ENCODE measurements at places on chromosomes 3 and 15.

DNA sequence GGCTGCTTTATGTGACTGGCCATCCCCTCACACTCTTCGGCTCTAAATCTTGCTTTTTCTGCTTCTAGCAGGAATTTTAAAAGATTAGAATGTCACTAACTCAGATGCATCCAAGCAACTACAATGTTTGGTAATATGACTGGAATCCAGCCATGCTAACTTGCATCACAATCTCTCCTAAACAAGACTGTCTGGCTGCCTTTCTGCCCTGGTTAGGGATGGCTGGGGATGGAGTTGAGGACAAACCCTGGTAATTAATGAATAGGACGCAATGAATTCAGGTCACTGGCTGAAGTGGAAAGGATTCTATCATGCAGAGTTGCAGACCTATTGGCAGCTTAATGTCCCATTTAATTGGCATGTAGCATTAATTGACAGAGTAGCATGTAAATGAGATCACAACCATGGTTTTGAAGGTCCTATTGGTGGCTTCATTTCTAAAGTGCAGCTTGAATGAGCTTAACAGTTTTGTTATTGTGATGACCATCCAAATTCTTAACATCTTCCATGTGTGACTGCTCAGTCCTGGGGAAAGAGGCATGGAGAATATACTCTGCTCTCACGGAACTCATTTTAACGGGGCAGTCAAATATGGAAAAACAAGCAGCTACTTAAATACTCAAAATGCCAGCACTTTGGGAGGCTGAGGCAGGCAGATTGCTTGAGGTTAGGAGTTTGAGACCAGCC is 21.7 kb downstream of the NMNAT3 start:
- no peak for DNase-seq

DNA sequence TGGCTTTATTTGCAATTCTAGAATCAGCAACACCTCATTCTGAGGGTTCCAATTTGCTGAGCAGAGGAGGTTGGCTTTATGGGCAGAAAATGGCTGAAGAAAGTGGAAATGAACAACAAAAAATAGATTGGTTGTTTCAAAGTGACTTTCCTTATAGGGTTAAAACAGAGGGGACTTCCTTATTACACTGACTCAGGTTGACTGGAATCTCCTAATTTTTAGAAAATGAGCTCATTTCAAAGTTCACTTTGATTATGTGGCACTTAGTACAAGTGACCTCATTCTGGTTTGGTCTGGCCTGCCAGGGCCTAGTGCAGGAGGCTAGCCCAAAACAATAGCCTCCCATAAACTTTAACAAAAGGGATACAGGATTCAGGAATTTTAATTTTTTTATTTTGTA is 41.4 kb downstream of the NFKBIZ start:
- DNase-seq: no peak

DNA sequence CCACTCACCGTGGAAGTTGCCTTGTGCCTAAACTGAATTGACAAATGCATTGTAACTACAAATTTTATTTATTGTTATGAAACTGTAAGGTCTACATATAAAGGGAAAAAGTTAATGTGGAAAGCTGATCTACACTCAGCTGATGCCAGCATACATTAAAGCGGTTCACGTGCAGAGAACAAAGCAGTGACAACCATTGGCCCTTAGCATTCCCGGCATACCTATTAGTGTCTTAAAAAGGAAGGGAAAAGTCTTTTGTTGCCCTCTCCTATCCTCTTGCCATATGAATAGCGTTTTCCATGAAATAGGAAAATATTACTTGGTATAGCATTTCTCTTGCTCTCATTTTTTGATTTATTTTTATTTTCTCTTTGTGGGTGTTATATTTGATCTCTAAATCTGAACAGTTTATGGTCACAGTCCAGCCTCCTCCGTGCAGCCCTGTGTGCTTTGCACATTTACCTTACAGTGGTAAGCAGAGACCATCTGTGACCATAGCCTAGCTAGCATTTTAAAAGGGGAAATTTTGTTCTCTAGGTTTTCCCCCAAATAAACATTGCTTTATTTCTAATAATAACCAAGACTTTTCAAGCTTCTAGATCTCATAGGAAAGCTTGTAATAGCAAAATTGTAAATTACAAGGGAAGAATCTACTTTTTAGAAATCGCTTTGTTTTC is 89.7 kb upstream of the CGNL1 start:
- DNase-seq: no peak

DNA sequence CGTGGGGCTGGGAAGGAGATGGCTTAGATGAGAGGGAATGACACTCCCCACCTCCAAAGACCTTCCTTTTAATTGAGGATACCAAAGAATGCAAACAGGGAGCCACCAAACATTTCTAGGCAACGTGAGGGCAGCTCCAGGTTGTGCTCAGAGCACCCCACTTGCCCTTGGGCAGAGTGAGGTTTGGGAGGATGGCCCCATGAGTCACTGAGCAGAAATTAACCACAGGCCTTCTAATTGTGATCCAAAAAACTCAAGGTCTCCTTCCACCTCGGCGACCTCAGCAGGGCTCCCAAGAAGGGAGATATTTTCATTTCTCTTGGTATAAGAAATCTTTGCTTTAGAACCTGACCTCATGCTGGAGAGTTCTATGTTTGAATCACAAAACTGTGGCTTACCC is 305.0 kb upstream of the TPM1 start:
- DNase-seq: no peak

DNA sequence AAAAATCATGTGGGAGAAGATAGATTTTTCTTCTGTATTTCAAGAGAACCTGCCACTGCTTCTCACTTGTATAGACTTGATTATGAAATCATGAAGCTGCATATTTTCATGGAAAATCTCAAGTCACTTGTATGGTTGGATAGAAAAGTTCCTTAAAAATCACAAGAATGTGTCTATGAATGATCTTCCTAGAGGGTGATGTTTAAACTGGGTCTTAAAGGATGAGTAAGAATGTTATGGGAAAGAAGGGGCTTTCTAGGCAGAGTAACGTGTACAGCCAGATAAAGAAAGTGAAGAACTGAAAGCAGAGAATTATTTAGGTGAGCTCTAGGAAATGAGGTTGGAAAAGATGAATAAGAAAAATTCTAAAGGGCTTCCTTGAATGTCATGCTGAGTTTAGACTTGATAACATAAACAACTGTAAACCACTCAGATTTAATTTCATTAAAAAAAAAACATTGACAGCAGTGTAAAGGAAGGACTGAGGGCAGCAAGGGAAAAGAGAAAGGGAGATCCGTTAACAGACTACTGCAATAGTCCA is 5.0 kb downstream of the CD47 start:
- no peak for DNase-seq

GRCh38 chr3:101803173-101803782 is 24.3 kb downstream of the NXPE3 start:
- no peak for DNase-seq

DNA sequence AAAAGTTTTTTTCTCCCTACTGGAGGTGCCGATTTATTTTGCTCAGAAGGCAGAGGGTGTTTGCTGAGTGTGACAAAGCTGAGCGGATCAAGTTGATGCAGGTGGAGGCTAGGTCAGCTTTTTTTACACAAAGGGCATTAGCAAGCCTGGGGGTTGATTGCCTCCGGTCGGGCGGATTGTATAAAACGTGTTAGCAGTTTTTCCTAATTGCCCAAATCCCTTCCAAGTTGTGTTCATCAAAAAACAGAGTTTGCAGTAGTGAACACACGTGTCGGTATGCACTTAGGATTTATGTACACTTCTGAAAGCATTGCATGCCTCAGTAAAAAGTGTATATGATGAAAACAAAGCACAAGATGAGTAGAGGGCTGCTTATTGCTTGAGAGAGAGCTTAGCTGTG is 2.6 kb downstream of the GPR160 start:
- no peak for DNase-seq

DNA sequence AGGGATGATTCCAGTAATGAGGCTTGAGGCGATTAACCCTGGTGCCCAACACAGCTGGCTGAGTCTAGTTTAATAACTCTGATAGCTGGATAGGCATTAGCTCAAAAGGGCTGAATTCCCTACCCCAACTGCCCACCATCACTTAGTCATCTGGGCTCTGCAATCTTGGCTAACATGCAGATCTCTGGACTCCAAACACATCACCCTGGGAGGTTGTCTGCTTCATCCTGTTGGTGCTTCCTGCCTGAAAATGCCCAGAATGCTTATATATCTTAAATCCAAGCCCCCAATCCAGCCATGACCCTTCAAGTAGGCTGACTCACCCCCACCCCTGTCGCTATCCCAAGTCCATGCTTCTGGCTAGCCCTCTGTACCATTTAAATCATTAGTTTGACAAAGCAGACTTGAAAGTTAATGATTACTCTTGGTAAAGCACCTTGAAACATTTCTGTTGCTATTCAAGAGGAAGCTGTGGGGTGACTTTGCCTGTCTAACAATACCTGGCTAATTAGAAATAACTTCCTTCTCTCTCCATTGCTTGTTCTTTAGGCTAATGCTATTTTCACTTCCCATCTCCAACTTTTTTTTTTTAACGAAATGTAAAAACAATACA is 107.0 kb upstream of the RORA start:
- no peak for DNase-seq

DNA sequence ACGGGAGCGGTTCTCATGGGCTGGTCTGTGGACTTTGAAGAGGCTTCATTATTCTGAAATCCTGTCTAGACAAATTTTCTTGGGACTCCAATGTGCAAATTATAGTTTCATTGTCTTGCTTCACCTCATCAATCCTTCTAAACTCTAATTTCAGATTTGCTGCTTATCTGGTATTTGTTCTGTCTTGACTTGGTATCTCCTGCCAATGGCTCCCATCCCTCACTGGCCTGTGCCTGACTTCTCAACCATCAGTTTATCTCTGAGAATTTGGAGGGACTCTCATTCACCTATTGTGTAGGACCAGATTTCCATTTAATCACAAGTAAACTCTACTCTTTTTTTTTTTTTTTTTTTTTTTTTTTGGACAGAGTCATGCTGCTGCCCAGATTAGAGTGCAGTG is 960.2 kb upstream of the NR2F2 start:
- no peak for DNase-seq

GRCh38 chr3:167406876-167407492 is 26.9 kb upstream of the ZBBX start:
- DNase-seq: no peak

DNA sequence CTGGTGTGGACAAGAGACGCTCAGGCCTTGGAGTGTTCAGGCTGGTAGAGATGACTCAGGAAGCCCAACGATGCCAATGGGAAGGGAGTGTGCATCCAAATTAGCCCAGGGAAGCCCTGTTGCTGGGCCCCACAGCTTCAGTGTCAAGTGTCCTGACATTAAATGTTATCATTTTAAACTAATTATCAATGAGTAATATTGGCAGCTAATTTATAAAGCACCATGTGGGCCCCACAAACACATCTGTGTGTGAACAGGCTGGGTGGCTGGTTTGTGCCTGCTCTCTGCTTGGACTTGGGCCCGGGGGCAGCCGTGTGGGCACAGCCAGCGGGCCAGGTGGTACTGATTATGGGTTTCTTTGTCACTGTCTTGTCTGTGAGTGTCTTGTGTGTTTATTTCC is 15.0 kb downstream of the FBLN2 start:
- DNase-seq: no peak

DNA sequence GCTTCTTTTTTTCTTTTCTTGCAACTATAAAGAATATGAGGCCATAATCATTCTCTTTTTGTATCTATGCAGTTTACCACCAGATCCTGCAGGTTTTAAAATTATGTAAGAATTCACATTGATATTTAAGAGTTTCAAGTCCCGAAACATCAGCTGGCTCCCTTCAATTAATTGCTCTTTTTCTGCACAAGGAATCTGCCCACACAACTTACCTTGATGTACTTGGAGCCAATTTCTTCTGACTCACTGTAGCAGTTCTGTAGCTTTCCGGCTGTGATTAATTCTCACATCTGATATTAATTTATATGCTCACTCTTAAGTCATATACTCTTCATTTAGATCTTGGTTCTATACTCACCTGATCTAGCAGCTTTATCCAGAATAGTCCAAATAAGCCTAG is 781.8 kb downstream of the CADM2 start:
- DNase-seq: no peak

DNA sequence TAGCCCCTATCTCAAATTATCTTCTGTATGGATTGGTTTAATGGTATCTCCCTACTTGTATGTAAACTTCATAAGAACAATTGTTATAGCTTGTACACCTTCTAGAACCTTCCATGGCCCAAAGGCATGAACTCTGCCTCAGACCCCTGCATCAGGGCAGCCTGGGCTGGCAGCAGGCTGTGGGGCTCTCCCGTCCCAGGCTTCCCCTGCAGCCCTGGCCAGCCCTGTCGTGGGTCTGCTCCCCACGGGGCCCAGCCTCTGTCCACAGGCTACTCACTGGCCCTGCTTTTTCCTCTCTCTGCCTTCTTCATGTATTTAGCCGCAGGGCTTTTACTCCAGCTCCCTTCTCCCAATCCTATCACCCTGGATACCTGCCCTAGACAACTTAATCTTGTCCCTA is 4.4 kb downstream of the SCN5A start:
- DNase-seq: no peak

GRCh38 chr15:87626860-87627259 is 629.7 kb downstream of the NTRK3 start:
- no peak for DNase-seq

- DNase-seq: no peak
Observed at GRCh38 chr3:46516521-46516920, 18.7 kb downstream of the RTP3 start.

- no peak for DNase-seq
Observed at GRCh38 chr3:38829404-38829803, 13.4 kb upstream of the SCN10A start.

- DNase-seq: peak; percentile 17
Observed at GRCh38 chr3:13709706-13710105, 160.8 kb downstream of the FBLN2 start.

- no peak for DNase-seq
Observed at GRCh38 chr3:126436826-126437717, 38.6 kb downstream of the ZXDC start.

- no peak for DNase-seq
Observed at GRCh38 chr3:42935472-42935871, 29.5 kb downstream of the ZNF662 start.

- DNase-seq: no peak
Observed at GRCh38 chr3:36705015-36705414, 59.3 kb downstream of the DCLK3 start.

DNA sequence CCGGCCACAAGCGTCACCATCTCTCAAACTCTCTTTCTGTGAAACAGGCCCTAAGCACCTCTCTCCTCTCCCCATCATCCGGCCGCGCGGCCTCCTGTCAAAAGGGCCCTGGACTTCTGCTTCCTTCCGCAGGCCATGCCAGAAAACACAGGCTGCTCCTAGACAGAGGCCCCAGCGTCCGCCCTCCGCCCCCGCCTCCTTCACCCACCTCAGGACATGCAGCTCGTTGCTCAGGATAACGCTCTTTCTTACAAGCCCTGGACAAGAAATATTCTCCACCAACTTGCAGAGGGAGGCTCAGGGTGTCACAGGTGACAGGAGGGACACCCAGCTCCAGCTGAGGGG is 212.0 kb downstream of the XXYLT1 start:
- no peak for DNase-seq

DNA sequence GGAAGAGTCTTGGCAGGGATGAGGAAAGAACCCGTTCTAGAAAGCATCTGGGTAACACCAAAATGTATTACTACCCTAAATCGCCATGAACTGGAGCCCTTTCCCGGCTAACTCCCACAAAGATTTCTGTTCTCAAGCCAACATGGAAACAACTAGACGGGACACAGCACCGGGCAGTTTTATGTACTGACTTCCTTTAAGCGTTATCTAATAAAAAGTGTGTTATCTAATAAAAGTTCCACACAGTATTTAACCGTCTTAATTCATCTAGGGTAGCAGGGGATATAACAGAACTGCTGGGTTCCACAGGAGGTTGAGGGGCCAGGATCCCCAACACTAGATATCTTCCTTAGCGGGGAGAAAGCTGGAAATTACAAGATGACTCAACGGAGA is 347 bp upstream of the C3orf62 start:
- no peak for DNase-seq

GRCh38 chr15:29669823-29670222 is 152.4 kb downstream of the TJP1 start:
- no peak for DNase-seq

Data from activated CD8-positive, alpha-beta memory T cell treated with anti-CD3 and anti-CD28 coated beads, Interleukin-2, amount 50 U/mL, for 48 hours (primary cell).